HFFc6 (cell line): ENCODE measurements at places on chromosomes 4 and X. TPM values are rescaled to one million over a fixed set of nuclear protein-coding genes. Genes with fewer than 3 reads are reported as not detected.

MAGEA12 gene
- total RNA-seq, result 0.15 TPM in 1 of 3 replicates, not detected in the others

FTHL17 gene
- total RNA-seq, result not detected in 3 replicates

BRS3 gene
- total RNA-seq, result not detected in 3 replicates

NKAP gene
- 6.0 to 6.1 TPM (median 6.1 TPM) in 3 replicates for total RNA-seq

CWH43 gene
- total RNA-seq, result not detected in 3 replicates

RRH gene
- not detected in 3 replicates for total RNA-seq

SPANXN3 gene
- not detected in 2 replicates for total RNA-seq

NAT8L gene
- 0.05 to 0.14 TPM (median 0.12 TPM) in 3 replicates for total RNA-seq

AKAP4 gene
- total RNA-seq, result not detected in 3 replicates

GRCh38 chrX:150405576-150405975 is 42.5 kb downstream of the MAMLD1 start:
- DNase-seq, result no peak
- H3K27ac ChIP-seq, result no peak overlapping the region
- no peaks in the 10 kb centered on the region for H3K27me3 ChIP-seq
- no peak overlapping the region for H3K4me3 ChIP-seq

GRCh38 chrX:116345958-116346357 is 90.4 kb upstream of the SLC6A14 start:
- no peak overlapping the region for H3K27ac ChIP-seq
- no peak for DNase-seq
- H3K4me3 ChIP-seq, result no peak overlapping the region

GRCh38 chr4:105707782-105708180 is 708 bp downstream of the INTS12 start:
- H3K4me3 ChIP-seq, result peak overlapping the region; percentile 100
- H3K27ac ChIP-seq, result peak overlapping the region; percentile 97
- H3K36me3 ChIP-seq, result peaks cover 22% of the 10 kb centered on the region
- H3K27me3 ChIP-seq, result no peaks in the 10 kb centered on the region

GRCh38 chr4:13126976-13127910 is 356.9 kb downstream of the RAB28 start:
- no peaks in the 10 kb centered on the region; the same call in 1 of the 2 replicates for H3K27me3 ChIP-seq
- DNase-seq, result no peak
- no peak overlapping the region for H3K4me3 ChIP-seq
- H3K36me3 ChIP-seq, result peaks cover 5% of the 10 kb centered on the region; the same call in 1 of the 2 replicates

- no peak for DNase-seq
- no peak overlapping the region for H3K27ac ChIP-seq
- peaks cover 25% of the 10 kb centered on the region for H3K27me3 ChIP-seq
- H3K4me1 ChIP-seq, result no peaks in the 10 kb centered on the region
- no peaks in the 10 kb centered on the region for H3K36me3 ChIP-seq
- H3K4me3 ChIP-seq, result no peak overlapping the region
These were observed 2.3 kb upstream of the BTC start for GRCh38 chr4:74796631-74797030.

- H3K4me3 ChIP-seq, result no peak overlapping the region
- no peaks in the 10 kb centered on the region for H3K4me1 ChIP-seq
- H3K36me3 ChIP-seq, result no peaks in the 10 kb centered on the region
- peaks cover 1% of the 10 kb centered on the region; the same call in 1 of the 2 replicates for H3K27me3 ChIP-seq
These were observed 22.0 kb upstream of the ARSH start for GRCh38 chrX:2984342-2984741.

DNA sequence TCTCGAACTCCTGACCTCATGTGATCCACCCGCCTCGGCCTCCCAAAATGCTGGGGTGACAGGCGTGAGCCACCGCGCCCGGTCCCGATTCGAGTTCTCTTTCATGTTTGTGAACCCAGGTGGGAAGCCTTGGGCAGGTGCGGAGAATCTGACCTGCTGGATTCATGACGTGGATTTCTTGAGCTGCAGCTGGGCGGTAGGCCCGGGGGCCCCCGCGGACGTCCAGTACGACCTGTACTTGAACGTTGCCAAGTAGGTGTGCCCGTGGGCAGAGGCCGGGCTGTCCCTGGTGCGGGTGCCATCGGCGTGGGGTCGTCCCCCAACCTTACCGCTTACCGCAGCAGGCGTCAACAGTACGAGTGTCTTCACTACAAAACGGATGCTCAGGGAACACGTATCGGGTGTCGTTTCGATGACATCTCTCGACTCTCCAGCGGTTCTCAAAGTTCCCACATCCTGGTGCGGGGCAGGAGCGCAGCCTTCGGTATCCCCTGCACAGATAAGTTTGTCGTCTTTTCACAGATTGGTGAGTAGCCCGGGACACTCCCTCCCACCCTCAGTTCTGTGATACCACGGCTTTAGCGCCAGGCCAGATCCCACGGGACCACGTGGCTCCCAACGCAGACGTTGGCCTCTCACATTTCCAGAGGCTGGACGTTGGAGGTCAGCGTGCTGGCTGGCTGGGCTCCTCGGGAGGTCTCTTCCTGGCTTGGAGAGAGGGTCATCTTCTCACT is 15.6 kb downstream of the IL3RA start:
- no peaks in the 10 kb centered on the region for H3K36me3 ChIP-seq
- H3K27me3 ChIP-seq, result no peaks in the 10 kb centered on the region; the same call in 1 of the 2 replicates

GRCh38 chr4:74114234-74114633 is 15.2 kb upstream of the CXCL2 start:
- peak overlapping the region; percentile 93 for H3K27ac ChIP-seq
- H3K36me3 ChIP-seq, result no peaks in the 10 kb centered on the region
- peaks cover 90% of the 10 kb centered on the region for H3K4me1 ChIP-seq
- peak; percentile 92 for DNase-seq

GRCh38 chr4:109996526-109996925 is 83.8 kb downstream of the EGF start:
- 0 out of 2 replicates have a peak, but pooled peaks cover 6% of the 10 kb centered on the region for H3K4me1 ChIP-seq
- no peak overlapping the region for H3K27ac ChIP-seq
- DNase-seq, result no peak
- no peaks in the 10 kb centered on the region for H3K36me3 ChIP-seq
- H3K27me3 ChIP-seq, result peaks cover 2% of the 10 kb centered on the region
- no peak overlapping the region for H3K4me3 ChIP-seq

- H3K4me1 ChIP-seq, result peaks cover 15% of the 10 kb centered on the region
- peaks cover 4% of the 10 kb centered on the region; the same call in 1 of the 2 replicates for H3K36me3 ChIP-seq
- H3K27ac ChIP-seq, result peak overlapping the region; percentile 81
- peak; percentile 39 for DNase-seq
These were observed 82.0 kb downstream of the PLS3 start for GRCh38 chrX:115642895-115643530.

GRCh38 chr4:4855301-4856070 is 4.0 kb upstream of the MSX1 start:
- H3K27ac ChIP-seq, result no peak overlapping the region; the same call in 1 of the 2 replicates
- peaks cover 13% of the 10 kb centered on the region for H3K27me3 ChIP-seq
- H3K4me1 ChIP-seq, result peaks cover 34% of the 10 kb centered on the region
- no peaks in the 10 kb centered on the region; the same call in 1 of the 2 replicates for H3K36me3 ChIP-seq

- no peak overlapping the region for H3K27ac ChIP-seq
- DNase-seq, result peak; percentile 37
- H3K4me1 ChIP-seq, result peaks cover 11% of the 10 kb centered on the region; the same call in 1 of the 2 replicates
- no peak overlapping the region for H3K4me3 ChIP-seq
- H3K36me3 ChIP-seq, result peaks cover 9% of the 10 kb centered on the region; the same call in 1 of the 2 replicates
These were observed 25.7 kb upstream of the MND1 start for GRCh38 chr4:153318696-153319320.

GRCh38 chr4:135281230-135281629 is 1079.6 kb upstream of the PABPC4L start:
- H3K27me3 ChIP-seq, result no peaks in the 10 kb centered on the region
- no peak overlapping the region for H3K27ac ChIP-seq
- H3K4me3 ChIP-seq, result no peak overlapping the region
- DNase-seq, result no peak

- peak; percentile 61 for DNase-seq
- H3K4me3 ChIP-seq, result no peak overlapping the region
- H3K4me1 ChIP-seq, result peaks cover 27% of the 10 kb centered on the region
- no peak overlapping the region for H3K27ac ChIP-seq
- H3K36me3 ChIP-seq, result no peaks in the 10 kb centered on the region
These were observed 53.2 kb downstream of the SPRY1 start for GRCh38 chr4:123449780-123450179.

- H3K4me1 ChIP-seq, result peaks cover 5% of the 10 kb centered on the region; the same call in 1 of the 2 replicates
- no peaks in the 10 kb centered on the region; the same call in 1 of the 2 replicates for H3K27me3 ChIP-seq
- no peak overlapping the region for H3K27ac ChIP-seq
- no peak for DNase-seq
- no peak overlapping the region for H3K4me3 ChIP-seq
These were observed 73.9 kb upstream of the IRF2 start for GRCh38 chr4:184548316-184548647.

DNA sequence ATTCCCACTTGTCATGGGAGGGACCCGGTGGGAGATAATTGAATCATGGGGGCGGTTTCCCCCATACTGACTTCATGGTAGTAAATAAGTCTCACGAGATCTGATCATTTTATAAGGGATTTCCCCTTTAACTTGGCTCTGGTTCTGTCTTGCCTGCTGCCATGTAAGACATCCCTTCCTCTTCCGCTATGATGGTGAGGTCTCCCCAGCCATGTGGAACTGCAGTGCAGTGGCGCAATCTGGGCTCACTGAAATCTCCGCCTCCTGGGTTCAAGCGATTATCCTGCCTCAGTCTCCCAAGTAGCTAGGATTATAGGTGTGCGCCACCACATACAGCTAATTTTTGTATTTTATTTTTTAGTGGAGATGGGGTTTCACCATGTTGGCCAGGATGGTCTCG is 2.9 kb downstream of the HPGDS start:
- H3K4me3 ChIP-seq, result no peak overlapping the region
- H3K27ac ChIP-seq, result no peak overlapping the region
- peaks cover 7% of the 10 kb centered on the region; the same call in 1 of the 2 replicates for H3K4me1 ChIP-seq
- no peak for DNase-seq

DNA sequence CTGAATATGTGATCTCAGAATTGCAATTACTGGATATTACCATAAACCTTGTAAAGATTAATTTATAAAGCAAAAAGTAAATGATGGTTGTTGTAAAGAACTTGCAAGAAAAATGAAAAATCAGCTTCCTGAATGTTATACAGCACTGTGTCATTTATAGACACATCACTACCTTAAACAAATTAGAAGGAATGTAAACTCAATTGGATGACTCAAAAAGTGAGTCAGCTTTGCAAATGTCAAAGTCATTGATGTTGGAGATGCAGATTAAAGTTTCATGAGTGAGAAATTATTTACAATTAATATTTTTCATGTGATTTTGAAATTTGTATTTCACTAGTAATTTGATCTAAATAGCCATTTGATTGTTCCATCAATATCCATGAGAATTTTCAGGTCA is 193.2 kb downstream of the RAPGEF2 start:
- peaks cover 10% of the 10 kb centered on the region for H3K36me3 ChIP-seq
- peak; percentile 52 for DNase-seq
- peak overlapping the region; percentile 61 for H3K4me3 ChIP-seq

DNA sequence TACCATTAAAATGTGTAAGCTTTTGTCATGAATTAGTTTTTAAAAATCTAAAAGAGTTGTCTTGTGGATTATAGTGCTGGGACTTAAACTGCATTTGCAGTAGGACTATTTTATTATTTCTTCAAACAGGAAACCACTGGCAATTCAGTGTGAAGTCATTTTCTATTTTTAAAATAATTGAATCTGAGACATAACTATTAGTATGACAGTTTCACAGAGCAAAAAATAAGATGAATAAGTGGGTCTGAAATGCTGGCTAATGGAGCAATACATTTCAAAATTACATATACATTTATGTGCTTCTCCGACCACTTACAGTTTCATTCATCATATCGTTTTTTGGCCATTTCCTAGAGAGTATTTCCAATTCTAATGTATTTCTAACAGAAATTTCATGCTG is 75.3 kb upstream of the RAPGEF2 start:
- no peak overlapping the region for H3K4me3 ChIP-seq
- no peak for DNase-seq
- peaks cover 5% of the 10 kb centered on the region; the same call in 1 of the 2 replicates for H3K27me3 ChIP-seq
- H3K27ac ChIP-seq, result no peak overlapping the region
- H3K36me3 ChIP-seq, result no peaks in the 10 kb centered on the region
- peaks cover 11% of the 10 kb centered on the region for H3K4me1 ChIP-seq

DNA sequence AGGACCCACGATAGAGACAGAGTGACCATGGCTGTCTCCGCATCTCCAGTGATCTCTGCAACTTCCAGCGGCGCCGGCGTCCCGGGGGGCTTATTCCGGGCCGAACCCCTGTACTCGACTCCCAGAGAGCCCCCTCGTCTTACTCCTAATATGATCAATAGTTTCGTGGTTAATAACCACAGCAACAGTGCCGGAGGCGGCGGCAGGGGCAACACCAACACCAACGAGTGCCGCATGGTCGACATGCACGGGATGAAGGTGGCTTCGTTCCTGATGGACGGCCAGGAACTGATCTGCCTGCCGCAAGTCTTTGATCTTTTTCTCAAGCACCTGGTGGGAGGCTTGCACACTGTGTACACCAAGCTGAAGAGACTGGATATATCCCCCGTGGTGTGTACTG is 343 bp downstream of the DACH2 start:
- peak overlapping the region; percentile 43; the same call in 1 of the 2 replicates for H3K4me3 ChIP-seq
- no peak for DNase-seq
- H3K4me1 ChIP-seq, result peaks cover 7% of the 10 kb centered on the region; the same call in 1 of the 2 replicates
- peaks cover 12% of the 10 kb centered on the region for H3K27me3 ChIP-seq
- H3K36me3 ChIP-seq, result peaks cover 5% of the 10 kb centered on the region; the same call in 1 of the 2 replicates

DNA sequence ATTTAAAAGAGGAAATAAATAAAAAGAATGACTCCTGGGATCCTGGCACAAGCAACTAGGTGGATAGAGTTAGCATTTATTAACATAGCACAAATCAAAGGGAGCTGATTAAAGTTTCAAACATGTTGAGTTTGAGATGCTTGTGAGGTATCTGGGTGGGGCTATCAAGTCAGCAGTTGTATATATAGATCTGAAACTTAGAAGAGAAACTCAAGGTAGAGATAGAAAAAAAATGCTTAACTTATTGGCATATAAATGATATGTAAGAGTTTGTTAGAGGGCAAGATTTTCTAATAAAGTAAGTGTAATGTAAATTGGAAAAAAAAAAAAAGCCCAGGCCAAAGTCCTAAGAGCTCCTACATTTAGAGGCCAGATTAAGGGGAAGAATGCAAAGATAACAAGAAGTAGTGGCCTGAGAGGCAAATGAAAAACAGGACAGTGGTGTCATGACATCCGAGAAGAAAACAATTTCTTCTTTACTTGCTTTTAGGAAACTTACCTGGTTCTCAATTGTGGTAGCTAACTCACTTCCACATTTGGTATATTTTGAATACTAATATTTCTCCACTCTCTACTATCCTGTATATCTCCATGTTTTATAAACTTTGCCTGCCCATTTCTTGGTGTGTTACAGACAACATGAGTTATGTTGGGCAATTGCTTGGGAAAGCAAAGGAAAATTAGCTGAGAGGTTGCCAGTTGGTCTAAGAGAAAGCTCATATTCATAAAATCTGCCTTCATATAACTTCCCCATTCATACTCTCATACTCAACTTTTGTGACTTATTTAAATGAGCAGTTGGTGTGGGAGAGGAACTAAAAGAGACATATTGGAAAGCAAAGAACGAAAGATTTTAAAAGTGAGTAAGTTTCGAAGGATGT is 169.2 kb downstream of the PARM1 start:
- H3K27me3 ChIP-seq, result no peaks in the 10 kb centered on the region; the same call in 1 of the 2 replicates
- no peaks in the 10 kb centered on the region for H3K36me3 ChIP-seq

- no peak for DNase-seq
- H3K4me1 ChIP-seq, result no peaks in the 10 kb centered on the region
- H3K27me3 ChIP-seq, result peaks cover 3% of the 10 kb centered on the region; the same call in 1 of the 2 replicates
- no peaks in the 10 kb centered on the region for H3K36me3 ChIP-seq
- no peak overlapping the region for H3K27ac ChIP-seq
These were observed 85.8 kb downstream of the PHKA2 start for GRCh38 chrX:18898091-18898490.
